Vagina (tissue), 2 donors: ENCODE measurements at places on chromosomes 1 and 21.

DNA sequence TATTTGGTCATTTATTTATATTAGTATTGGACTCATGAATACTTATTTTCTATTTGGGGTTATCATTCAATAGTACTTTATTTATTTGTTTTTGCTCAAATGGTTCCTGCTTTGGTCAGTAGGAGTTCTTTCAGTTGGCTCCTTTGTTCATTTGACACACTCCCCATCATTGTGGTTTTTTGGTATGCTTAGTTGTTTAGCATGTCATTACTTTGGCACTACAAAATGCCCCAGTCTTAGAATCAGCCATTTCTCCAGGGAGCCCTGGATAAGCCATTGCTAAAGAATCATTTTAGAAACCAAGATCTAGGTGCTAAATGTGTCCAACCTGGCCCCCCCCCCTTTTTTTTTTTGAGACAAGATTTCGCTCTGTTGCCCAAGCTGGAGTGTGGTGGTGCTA lies 61.7 kb upstream of the MRPS6 start:
- H3K27me3 ChIP-seq: no peaks in the 10 kb centered on the region
- no peak for DNase-seq
- no peaks in the 10 kb centered on the region for H3K4me1 ChIP-seq
- no peak overlapping the region for H3K27ac ChIP-seq
- H3K4me3 ChIP-seq: no peak overlapping the region

DNA sequence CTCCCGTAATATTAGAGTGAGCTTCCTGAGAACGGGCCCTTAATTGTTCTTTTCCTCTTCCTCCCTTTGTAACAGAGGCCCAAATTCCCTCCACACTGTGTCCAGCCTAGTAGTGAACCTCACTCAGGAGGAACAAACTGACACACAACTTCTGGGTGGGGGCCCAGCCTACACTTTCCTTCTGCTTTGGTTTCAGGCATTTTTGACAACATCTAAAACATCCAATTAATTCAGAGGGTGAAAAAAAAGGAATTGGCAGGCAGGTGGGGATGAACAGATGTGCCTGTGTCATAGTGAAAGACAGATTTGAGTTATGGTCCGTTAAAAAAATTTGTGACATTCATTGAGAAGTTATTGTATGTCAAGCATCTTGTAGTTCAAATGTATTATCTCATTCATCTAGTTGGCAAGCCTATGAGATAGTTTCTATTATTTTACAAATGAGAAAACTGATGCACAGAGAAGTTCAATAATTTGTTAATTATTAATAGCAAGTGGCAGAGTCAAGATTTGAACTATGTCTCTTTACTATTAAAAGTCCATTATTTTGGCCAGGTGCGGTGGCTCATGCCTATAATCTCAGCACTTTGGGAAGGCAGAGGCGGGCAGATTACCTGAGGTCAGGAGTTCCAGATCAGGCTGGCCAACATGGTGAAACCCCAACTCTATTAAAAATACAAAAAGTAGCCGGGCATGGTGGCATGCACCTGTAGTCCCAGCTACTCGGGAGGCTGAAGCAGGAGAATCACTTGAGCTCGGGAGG lies 41.6 kb upstream of the LRIG2 start:
- H3K4me3 ChIP-seq: no peak overlapping the region
- no peaks in the 10 kb centered on the region for H3K27me3 ChIP-seq
- no peaks in the 10 kb centered on the region for H3K36me3 ChIP-seq
- H3K27ac ChIP-seq: no peak overlapping the region
- DNase-seq: no peak

DNA sequence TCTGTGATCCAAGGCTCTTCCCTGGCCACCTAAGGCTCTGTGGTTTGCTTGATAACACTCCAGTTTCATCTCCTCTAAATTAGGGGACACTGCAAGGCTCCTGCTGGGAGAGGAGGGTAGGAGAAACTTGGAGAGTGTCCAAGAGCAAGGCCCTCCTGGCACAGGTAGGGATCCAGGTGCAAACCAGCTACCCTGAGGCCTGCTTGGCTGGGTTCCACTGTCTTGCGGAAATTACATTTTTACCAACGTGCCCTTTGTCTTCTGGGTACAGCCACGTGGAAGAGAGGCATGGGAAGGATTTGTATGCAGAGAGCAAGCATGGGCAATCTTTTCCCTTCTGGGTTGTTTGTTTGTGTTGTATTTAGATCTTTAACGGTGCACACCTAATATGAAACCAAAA lies 132.5 kb downstream of the PRDM2 start:
- H3K4me1 ChIP-seq: peaks cover 5% of the 10 kb centered on the region
- no peaks in the 10 kb centered on the region for H3K27me3 ChIP-seq
- no peak overlapping the region for H3K27ac ChIP-seq

GRCh38 chr1:33327587-33328325 lies 6.9 kb upstream of the A3GALT2 start:
- DNase-seq: no peak
- H3K27ac ChIP-seq: peak overlapping the region; percentile 25
- no peaks in the 10 kb centered on the region for H3K27me3 ChIP-seq
- H3K36me3 ChIP-seq: peaks cover 97% of the 10 kb centered on the region
- H3K4me1 ChIP-seq: peaks cover 37% of the 10 kb centered on the region

- no peak overlapping the region for H3K4me3 ChIP-seq
- H3K27me3 ChIP-seq: no peaks in the 10 kb centered on the region
- no peak for DNase-seq
- H3K4me1 ChIP-seq: no peaks in the 10 kb centered on the region
- H3K36me3 ChIP-seq: no peaks in the 10 kb centered on the region
Observed at GRCh38 chr1:172698224-172698623, 39.3 kb downstream of the FASLG start.

GRCh38 chr21:45640001-45640887 lies 3.3 kb upstream of the PCBP3 start:
- no peaks in the 10 kb centered on the region for H3K36me3 ChIP-seq
- peak; percentile 77 for DNase-seq
- H3K4me1 ChIP-seq: peaks cover 8% of the 10 kb centered on the region

DNA sequence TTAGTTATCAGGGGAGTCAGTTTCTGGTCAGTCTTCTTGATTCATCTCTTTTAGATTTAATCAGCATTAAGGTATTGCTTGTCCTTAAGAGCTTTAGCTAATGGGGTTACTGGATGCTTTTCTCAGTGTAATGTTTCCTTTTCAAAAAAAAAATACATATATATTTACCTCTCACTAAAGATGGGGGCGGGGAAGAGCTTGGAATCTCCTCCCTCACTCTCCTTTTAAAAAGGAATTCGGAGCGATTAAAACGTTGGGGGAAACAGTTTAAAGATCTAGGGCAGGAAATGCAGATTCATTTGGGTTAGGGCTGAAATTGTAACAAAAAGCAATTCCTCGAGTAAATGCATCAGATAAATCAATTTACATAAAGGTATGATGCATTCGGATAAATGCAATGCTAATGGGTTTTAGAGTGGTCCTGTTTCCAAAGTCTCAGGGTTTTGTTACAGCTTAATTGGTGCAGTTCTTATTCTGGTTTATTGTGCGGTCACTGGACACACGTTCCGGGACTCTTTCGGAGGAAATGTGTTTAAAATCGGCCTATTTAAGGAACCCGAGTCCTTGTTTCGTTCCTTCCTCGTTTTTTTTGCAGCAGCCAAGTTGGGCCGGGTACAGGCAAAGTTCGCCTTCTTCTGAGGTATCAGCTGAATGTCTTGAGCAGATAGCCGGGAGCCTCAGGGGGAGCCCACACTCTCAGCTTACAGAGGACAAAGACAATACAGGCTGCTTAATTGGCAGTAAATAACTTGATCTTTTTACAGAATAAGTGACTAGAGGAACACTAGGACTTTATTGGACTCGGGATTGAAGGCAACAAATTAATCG lies 1.6 kb downstream of the LMO4 start:
- H3K27me3 ChIP-seq: no peaks in the 10 kb centered on the region
- H3K4me3 ChIP-seq: peak overlapping the region; percentile 78
- DNase-seq: no peak
- H3K36me3 ChIP-seq: no peaks in the 10 kb centered on the region
- H3K4me1 ChIP-seq: peaks cover 47% of the 10 kb centered on the region

DNA sequence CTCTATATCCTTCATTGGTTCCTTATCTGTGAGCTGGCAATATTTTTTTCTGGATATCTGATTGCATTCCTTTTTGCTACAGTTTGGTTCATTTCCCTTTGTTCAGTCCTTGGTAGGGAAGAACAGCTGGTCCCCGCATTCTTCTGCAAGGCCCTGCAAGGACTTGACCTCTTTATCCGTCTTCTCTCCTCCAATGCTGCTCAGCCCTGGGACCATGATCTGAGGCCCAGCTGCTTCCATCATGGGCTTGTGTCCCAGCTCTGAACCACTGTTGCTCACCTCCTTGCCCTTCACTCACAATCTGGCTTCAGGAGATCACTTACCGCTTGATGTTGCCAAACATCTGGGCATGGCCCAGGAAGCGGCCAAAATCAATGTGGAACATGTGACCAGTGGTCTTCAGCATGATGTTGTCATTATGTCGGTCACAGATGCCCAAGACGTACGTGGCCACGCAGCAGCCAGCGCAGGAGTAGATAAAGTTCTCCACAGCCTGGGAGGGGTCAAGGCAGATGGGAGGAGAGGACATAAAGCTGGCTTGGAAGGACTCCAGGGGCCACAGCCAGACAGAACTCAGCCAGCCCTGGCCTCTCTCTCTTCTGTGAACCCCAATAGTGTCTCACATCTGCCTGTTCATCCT lies 22.6 kb upstream of the PPP1R15B start:
- no peaks in the 10 kb centered on the region for H3K36me3 ChIP-seq
- H3K27me3 ChIP-seq: no peaks in the 10 kb centered on the region
- H3K4me3 ChIP-seq: no peak overlapping the region
- H3K4me1 ChIP-seq: peaks cover 27% of the 10 kb centered on the region
- no peak for DNase-seq

DNA sequence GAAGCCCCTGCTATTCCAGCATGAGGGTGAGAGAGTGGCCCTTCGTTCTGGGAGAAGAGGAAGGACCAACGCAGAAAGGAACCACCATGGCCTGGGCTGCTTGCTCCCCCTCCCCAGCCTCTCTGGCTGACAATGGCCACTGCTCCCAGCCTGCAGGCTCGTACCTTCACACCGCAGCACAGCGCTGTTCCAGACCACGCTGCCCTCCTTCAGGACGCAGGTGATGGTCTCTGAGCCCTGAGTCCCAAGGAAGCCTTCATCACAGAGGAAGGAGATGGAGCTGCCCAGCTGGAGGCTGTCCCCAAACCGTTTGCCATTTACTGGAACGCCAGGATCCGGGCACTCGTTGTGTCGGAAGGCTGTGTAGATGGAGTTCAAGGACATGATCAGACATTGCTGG lies 124.9 kb upstream of the HMGB4 start:
- H3K36me3 ChIP-seq: no peaks in the 10 kb centered on the region
- no peaks in the 10 kb centered on the region for H3K4me1 ChIP-seq
- H3K27me3 ChIP-seq: no peaks in the 10 kb centered on the region
- no peak overlapping the region for H3K4me3 ChIP-seq
- peak; percentile 64 for DNase-seq
- no peak overlapping the region for H3K27ac ChIP-seq

GRCh38 chr1:213119794-213120193 lies 68.8 kb downstream of the RPS6KC1 start:
- H3K27ac ChIP-seq: no peak overlapping the region
- no peak for DNase-seq
- H3K36me3 ChIP-seq: no peaks in the 10 kb centered on the region
- H3K4me1 ChIP-seq: no peaks in the 10 kb centered on the region

DNA sequence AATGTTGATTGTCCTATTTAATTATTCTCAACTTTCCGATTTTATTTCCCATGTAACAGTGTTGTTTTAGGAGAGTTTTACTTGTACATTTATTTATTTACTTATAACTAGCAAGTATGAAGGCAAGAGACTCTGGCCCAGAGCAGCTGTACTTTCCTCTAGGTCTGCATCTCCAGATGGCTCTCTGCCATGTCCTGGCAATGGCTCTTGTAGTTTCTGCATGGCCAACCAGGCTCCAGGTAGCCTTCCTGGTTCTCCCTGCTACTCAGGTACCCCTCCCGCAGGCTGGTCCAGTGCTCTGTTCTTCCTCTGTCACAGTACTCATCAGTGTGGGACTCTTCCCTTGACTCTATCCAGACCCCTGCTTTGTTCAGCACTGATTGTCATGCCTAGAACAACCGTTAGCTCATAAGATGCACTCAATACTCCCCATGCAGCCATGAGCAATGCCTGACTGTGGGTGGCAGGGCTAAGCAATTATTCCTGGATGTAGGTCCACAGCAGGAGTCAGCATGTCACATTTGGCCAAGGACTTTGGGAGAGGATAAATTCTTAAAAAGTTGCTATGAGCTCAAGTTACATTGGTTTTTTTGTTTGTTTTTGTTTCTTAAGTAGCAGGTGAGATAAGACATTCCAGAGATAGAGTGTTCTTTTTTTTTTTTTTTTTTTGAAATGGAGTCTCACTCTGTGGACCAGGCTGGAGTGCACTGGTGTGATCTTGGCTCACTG lies 10.9 kb upstream of the IL20 start:
- H3K36me3 ChIP-seq: no peaks in the 10 kb centered on the region
- no peaks in the 10 kb centered on the region for H3K27me3 ChIP-seq
- no peak overlapping the region for H3K27ac ChIP-seq

DNA sequence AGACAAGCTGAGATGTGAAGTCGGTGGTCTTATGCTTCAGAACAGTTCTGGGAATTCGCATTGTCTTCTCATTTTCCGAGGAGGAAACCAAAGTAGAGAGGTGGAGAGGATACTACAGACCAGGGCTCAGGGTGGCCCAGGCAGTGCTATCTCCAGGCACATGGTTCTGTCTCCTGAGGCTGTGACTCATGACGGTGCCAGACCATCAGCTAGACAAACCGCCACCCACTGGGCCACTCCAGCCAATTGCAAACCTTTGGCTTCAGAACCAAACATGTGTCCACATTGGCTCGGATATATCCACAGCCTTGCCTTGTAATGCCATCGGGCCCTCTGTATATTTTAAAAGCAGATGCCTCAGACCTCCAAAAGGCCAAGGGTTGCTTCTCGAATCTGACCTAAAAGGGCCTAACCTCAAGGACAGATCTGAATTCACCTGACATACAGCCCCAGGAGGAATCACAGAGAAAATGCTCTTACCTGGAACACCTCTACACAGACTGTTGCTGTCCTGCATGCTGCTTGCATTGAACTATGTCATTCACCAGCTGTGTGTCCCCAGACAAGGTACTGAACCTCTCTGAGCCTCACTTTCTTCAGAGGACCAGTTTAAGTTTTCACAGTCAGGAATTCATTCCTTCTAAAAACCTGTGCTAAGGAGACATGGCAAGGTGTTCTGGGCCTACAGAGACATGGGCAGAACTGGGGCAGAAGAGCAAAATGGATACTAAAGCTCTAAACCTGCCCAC lies 224.9 kb upstream of the JUN start:
- H3K27me3 ChIP-seq: no peaks in the 10 kb centered on the region
- peak; percentile 56 for DNase-seq
- H3K4me1 ChIP-seq: peaks cover 25% of the 10 kb centered on the region
- no peak overlapping the region for H3K4me3 ChIP-seq
- no peaks in the 10 kb centered on the region for H3K36me3 ChIP-seq
